Stimulated activated CD4-positive, alpha-beta T cell treated with anti-CD3 and anti-CD28 coated beads, Interleukin-15, amount 100 ng/mL, for 1 hour (primary cell): ENCODE measurements at places on chromosomes 6 and 20.

- no peak for DNase-seq
Observed at GRCh38 chr6:165082636-165083035, 226.8 kb downstream of the C6orf118 start.

- DNase-seq = no peak
Observed at GRCh38 chr6:53811746-53812145, 16.9 kb downstream of the LRRC1 start.

DNA sequence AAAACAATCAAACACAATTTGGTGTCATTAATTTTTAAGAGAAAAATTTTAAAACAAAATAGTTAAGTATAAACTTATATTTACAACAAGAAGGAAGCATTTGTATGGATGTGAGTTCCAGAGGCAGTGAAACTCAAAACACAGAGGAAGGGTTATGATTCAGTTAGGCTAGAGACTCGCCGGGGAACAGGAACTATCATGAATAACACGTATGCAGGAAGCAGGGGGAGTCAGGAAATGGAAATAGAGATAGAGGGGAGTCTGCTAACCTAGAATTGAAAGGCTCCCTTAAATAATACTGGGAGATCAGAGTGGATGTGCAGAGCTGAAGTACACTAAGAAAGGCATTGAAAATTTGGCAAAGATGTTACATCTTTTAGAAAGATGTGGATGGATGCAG, 14.2 kb upstream of the HLA-DRB1 start:
- no peak for DNase-seq

DNA sequence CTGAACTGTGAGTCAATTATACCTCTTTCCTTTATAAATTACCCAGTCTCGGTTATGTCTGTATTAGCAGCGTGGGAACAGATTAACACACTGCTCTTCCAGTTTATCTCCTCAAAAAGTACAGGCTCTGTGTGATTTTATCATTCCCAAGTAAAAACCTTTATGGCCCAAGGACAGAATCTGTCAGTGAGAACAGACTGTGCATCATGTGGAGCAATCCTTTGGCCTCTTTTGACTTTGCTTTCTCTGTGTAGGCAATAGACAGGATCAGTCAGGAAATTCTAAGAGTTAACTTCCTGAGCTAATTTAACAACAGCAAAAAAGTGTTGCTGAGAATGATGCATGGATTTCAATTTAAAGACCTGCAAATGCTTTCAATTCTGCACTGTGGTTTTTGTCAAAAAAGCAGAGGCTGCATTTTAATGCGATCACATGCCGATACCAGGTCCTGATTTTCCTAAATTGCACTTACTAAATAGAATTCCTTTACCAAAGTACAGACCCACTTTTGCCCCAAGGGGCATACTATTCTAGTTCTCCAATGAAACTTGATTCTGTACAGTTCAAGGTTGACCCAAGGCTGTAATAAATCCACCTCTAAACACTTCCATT, 246.7 kb upstream of the MARCKS start:
- DNase-seq = no peak

DNA sequence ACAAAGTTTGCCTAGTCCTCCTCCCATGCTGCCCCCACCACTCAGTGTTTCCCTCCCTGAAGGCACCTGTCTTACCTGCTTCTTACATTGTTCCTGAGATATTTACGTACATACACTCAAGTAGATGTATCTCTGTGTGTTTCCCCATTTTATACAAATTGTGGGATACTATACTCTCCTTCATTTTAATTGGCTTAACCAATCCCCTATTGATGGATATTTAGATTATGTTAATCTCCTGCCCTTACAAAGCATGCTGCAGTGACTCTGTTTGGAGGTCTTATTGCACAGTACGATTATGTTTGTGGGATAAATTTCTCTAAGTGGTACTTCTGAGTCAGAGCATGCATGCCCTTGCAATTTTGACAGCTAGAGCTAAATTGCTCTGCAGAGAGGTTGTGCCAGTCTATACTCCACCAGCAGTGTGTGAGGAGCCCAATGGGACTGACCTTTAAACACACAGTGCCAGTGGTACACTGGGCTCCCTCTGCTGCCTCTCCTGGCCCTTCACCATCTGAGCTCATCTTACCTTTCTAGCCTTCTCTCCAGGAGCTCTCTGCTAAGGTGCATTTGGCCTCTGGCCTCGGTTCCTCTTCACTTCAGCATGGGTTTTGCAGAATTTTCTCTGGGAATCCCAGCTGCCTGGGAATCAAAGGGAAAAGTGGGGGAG, 57.4 kb downstream of the LYRM2 start:
- no peak for DNase-seq

DNA sequence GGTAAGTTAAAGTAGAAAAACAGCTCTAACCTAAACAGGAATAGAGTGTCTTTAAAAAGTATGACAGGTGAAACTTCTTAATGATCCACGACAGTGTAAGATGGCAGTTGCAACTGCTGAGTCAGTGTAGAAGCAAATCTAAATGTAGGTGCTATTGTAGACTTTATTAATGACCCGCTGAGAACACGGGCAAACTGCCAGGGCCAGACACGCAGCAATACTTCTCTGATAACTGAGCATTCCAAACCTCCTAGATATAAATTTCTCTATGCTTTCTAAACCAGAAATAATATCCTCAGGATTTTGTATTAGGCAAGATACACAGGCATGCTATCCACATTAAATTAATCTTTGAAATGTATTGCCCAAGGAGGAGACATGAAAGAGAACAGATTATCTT, 1076.4 kb downstream of the HACE1 start:
- no peak for DNase-seq

DNA sequence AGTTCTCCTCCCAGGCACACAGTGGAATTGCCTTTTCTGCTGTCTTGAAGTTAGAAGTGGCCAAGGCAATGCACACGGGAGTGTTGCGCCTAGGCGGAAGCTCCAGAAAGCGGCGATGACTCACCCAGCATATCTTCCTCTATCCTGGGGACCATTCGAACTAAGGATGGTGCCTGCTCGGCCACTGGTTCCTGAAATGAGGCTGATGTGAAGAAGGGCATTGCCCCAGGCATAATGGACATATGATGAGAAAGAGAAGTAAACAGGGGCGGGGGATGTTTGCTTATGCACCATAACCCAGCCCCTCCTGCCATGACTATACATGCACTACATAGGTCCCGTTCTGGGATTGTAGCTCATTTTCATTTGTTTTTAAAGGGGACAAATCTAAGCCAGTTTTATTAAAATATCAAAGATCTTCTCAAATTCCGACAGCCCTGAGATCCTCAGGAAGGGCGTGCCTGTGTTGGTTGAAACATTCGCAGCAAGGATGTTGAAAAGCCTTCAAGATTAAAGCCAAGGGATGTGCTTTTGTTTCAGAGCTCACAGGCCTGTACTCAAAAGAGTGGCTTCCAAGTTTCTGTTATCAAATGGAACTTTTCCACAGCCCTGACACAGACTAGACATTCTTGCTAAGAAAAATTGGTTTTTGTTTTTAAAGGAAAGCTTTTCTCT, 218.5 kb downstream of the LY86 start:
- DNase-seq = no peak

DNA sequence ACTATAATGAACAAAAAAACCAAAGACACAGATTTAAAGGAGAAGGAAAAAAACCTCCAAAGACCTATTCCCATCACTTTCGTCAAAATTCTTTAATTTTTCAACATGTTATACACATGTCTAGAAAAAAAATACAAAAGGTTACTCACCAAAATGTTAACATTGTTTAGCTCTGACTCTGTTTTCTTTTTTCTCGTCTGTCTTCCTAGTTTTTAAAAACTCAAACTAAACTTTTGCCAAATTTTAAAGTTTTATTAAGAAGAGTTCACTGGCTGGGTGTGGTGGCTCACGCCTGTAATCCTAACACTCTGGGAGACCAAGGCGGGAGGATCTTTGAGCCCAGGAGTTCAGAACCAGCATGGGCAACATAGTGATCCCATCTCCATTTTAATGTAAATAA, 10.8 kb downstream of the MCUR1 start:
- DNase-seq = no peak

DNA sequence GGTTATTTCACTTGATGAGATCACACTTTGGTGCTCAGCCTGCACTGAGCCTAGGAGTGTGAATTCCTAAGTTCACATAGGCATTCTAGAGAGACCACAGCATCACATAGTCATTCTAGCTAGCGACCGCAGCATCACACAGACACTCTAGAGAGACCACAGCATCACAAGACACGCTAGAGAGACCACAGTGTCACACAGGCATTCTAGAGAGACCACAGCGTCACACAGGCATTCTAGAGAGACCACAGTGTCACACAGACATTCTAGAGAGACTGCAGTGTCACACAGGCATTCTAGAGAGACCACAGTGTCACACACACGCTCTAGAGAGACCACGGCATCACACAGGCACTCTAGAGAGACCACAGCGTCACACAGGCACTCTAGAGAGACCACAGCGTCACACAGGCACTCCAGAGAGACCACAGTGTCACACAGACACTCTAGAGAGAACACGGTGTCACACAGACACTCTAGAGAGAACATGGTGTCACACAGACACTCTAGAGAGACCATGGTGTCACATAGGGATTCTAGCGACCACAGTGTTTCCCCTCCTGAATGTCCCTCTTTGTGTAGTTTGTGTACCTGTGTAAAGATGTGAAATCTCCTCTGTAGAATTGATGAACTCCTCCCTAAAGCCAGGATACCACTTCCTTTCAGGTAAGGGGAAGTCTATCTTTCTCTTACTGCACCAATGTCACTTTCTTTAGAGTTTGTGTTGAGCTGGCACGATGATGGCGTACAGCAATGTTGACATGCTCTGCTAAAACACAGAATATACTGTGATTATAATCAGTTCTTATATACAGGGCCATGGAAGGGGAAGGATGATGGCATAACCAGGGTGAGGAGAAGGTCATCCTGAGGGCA, 169.4 kb downstream of the ZDHHC14 start:
- no peak for DNase-seq

DNA sequence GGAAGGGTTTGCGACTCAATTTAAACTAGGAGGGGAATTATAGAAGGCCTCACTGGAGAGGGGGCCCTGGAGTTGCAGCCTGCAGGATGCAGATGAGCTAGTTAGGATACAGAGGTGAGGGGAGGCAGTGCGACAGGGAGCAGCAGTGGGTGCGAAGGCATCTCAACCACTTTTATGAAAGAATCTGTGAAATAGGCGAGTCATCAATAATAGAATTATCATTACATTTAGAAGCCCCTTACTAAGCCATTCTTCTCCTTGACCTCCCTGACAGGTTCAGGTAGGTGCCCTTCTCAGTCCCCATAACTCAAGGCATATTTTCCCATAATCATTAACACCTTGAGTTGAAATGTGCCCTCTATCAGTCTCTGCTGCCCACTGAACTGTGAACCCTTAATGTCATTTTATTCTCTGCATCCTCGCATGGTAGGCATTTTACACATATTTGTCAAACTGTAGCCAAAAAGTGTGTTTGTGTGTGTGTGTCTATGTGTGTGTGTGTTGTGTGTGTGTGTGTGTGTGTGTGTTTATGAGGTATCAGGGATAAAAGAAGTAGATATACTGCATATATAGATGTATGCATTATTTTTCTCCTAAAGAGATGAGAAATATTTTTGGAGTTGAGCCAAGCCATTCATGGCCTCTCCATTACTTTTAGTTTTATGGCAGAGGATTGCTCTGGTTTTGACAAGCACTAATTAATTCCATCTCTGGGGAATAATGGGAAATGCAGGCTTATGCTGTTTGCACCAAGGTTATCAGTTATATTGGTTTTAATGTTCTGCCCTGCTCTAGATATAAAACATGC, 898.8 kb downstream of the KIF16B start:
- DNase-seq = no peak

DNA sequence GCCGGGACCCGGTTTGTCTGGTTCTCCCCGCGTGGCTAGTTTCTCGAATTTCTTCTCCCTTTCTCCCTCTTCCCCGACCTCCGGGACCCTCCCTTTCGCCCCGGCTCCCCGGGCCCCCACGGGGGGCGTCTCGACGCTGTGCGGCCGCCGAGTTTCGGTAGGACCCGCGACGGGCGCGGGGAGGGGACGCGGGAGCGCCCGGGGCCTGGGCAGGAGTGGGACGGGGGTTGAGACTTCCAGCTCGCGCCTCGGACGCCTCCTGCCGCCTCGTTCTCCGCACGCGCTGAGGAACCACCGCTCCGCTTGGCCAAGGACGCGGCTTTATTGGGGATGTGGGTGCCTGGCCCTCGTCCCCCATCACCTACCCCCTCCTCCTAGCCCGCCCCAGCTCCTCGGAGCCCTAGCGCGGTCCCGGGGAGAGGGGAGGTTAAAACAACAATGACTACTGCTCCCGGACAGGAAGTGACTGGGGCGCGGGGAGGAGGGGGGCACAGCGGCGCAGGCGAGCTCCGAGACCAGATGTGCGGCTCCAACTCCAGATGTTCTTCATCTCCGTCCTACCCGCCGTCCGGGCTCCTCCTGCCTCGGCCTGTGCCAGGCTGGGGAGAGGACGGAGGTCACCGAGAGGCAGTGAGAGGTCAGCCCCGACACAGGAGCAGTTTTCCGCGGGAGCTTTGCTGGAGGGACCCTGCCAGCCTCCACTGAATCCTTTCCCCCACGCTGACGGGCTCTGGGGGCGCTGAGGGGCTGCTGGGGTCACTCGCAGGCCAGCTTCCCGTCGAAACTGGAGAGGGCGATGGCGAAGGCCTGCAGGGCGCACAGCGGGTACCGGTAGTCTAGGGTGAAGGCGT, 917 bp upstream of the TEAD3 start:
- no peak for DNase-seq

- DNase-seq = no peak
Observed at GRCh38 chr6:105791583-105792318, 294.4 kb upstream of the PRDM1 start.

DNA sequence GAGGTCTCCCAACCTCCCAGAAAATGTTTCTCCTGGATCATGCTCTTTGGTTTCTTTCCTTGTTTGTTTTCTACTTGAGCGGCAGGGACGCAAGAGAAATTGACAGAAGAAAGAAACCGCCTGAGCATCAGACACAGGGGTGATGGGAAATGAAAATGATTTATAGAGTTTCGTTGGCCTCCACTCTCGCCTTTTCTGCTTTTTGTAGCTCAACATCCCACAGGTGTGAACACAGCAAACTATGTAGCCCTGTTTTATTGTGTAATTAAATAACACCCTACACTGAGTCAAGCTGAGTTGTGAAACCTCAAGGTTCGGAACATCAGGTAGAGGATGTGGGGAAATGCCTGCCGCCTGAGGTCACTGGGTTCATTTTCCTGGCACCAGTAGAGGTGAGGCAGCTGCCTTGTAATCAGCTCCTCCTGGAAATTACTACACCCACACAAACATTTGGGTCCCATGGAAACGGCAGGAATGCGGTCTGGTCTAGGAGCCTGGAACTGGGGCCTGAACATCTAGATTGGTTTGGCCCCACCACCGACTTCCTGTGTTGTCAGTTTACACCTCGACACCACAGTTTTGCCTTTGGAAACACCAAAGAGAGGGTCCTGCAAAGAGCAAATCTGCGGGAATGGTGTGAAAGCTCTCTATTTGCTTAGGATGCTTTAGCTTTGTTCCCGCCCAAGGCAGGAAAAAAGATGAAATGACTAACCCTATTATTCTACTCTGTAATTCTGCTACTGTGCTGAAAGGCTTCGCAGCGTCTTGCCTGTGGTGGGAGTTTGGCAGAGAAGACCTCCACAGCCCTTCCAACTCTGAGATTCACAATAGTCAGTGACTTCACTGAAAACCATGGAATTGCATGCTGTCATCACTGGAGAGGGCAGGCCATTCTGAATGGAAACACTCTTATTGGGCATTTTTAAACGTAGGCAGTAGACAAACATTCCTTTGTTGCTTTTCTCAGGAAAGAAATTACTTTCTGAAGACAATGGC, 53.0 kb downstream of the ADAT2 start:
- no peak for DNase-seq
